ENCODE measurements at places on chromosomes 3 and 15. TPM values are rescaled to one million over a fixed set of nuclear protein-coding genes. Genes with fewer than 3 reads are reported as not detected.

Gene PPM1L
- 4.3 TPM for total RNA-seq

Gene SAMMSON
- total RNA-seq: not detected

Gene DUOXA2
- not detected for total RNA-seq

Gene ARRDC4
- total RNA-seq: 17.0 TPM

Gene CCDC33
- not detected for total RNA-seq

Gene SLC25A20
- 11.9 TPM for total RNA-seq

Gene NBEAL2
- total RNA-seq: 4.3 TPM

Gene EXD1
- total RNA-seq: not detected

Gene GCNT3
- 0.72 TPM for total RNA-seq

Gene SOX14
- total RNA-seq: not detected

Gene SCG5
- total RNA-seq: 9.0 TPM

Gene METTL6
- 36.6 TPM for total RNA-seq

Gene FETUB
- not detected for total RNA-seq

Gene WNT7A
- not detected for total RNA-seq

Gene MAP6D1
- total RNA-seq: 0.59 TPM

Gene PLSCR5
- not detected for total RNA-seq

Gene DPP8
- total RNA-seq: 40.9 TPM

Gene CFAP44
- 5.8 TPM for total RNA-seq

Gene ECE2
- not detected for total RNA-seq

Gene TRIM42
- total RNA-seq: not detected

Gene MST1R
- total RNA-seq: 0.72 TPM

Gene SCAANT1
- not detected for total RNA-seq

Gene GMNC
- total RNA-seq: under 0.01 TPM

Gene ADAMTS9
- 2.7 TPM for total RNA-seq

Gene CELF6
- total RNA-seq: 0.36 TPM

Gene UACA
- 158 TPM for total RNA-seq

Gene CCRL2
- 0.88 TPM for total RNA-seq

Gene KBTBD12
- total RNA-seq: not detected

Gene RUVBL1
- total RNA-seq: 41.6 TPM

Gene CELSR3
- 1.2 TPM for total RNA-seq

All from osteoblast (primary cell).